ENCODE measurements at places on chromosomes 7 and 10.

- DNase-seq: no peak
Observed at GRCh38 chr10:131116216-131116990, 195.1 kb downstream of the TCERG1L start.

GRCh38 chr10:97132273-97132672 lies 53.5 kb downstream of the SLIT1 start:
- DNase-seq: no peak

- DNase-seq: no peak
Observed at GRCh38 chr10:62073429-62073828, 171.9 kb downstream of the ARID5B start.

GRCh38 chr7:157845203-157845835 lies 508.5 kb downstream of the DNAJB6 start:
- DNase-seq: no peak

- DNase-seq: no peak
Observed at GRCh38 chr7:90752051-90752450, 155.9 kb downstream of the CDK14 start.

- DNase-seq: no peak
Observed at GRCh38 chr10:97650726-97651125, 10.3 kb downstream of the PI4K2A start.

DNA sequence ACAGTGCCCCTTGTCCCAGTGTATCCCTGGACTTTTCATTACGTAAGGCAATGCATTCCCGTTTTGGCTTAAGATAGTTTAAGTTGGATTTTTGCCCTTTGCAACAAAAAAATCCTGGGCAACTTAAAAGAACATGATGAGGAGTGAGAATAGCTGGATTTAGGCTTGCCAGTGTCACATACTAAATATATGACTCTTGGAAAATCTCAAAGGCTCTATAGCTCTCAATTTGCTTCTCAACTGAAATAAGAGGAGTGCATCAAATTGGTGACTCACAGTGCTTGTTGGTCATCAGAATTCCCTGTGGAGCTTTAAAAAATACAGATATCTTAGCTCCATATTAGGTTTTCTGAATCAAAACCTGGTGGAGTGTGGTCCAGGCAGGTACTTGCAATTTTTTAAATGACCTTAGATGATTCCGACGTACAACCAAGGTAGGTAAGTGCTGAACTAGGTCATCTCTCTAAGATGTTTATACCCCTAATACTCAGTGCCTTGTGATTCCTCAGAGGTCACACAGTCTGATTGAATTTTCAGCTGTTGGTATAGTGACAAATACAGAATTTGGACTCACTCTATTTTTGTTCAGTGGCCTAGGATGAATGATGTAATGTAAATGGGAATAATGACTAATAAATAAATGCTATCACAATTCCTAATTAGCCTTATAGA lies 33.9 kb upstream of the ORC5 start:
- no peak for DNase-seq

DNA sequence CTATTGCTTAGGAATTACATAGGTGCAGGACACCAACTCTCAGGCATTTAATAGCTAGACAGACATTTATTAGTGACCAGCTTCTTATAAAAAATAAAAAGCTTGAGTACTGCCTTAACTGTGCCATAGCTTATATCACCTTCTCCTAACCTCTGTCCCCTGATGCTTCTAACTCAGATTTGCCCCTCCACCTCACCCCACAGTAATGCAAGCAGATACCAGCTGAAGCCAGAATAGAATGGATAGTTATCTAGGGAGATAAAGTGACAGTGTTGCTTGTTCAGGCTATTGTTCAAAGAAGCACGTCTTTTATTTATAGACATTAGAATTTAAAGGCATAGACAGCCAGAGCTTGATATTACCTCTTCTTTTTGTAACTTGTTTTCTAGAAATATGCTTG lies 99.6 kb upstream of the GLCCI1 start:
- DNase-seq: no peak

DNA sequence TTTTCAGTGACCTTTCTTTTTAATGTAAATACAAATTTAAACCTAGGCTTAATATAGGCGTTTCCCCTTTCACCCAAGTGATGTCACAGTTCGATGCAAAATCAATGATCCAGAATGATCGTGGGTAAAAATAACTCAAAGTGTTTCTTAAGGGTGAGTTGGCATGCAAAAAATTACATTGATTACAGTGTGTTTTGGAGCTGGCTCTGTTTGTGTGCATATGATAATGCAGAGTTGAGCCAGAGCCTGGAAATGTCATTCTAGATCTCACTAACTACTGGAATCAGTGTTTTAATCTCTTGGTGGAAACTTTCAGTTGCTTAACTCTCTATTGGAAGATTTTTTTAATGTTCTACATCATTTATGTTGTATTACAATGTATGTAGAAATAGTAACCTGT lies 72.5 kb upstream of the MXI1 start:
- DNase-seq: no peak

DNA sequence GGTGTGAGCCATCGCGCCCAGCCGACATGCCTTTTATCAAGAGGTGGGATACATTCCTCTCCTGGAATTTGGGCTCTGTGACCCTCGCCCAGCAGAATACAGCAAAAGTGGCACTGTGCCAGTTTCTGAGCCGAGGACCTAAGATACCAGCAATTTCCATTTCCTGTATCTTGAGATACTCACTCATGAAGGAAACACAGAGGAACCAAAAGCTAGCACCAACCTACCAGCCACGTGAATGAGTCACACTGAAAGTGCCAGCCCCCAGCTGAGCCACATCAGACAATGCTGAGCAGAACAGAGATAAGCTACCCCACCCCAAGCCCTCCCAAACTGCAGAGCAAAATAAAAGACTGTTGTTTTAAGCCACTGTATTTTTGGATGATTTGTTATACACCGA lies 56.3 kb downstream of the CACUL1 start:
- DNase-seq: peak; percentile 55

DNA sequence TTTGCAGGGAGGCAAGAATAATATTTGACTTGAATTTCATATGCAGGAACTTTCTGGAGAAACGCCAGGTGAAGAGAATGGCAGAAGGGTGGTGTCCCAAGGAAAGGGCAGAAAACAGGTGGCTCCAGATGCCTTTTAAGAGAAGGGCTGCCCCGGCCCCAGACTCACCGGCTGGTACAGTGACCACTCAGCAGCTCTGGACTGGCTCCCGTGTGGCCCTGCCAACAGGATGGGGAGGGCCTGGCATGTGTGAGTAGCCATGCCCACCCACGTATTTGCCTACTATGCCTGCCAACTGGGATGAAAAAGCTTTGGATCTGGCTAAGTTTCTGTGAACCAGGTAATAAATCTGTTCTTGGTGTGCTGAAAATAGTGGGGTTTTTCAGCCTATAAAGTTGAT lies 159.5 kb downstream of the PRKAG2 start:
- no peak for DNase-seq

GRCh38 chr10:122492006-122492405 lies 30.7 kb downstream of the HTRA1 start:
- DNase-seq: no peak

GRCh38 chr7:71739520-71740173 lies 607.7 kb downstream of the GALNT17 start:
- no peak for DNase-seq

GRCh38 chr7:46606761-46607160 lies 685.7 kb upstream of the IGFBP3 start:
- DNase-seq: no peak

DNA sequence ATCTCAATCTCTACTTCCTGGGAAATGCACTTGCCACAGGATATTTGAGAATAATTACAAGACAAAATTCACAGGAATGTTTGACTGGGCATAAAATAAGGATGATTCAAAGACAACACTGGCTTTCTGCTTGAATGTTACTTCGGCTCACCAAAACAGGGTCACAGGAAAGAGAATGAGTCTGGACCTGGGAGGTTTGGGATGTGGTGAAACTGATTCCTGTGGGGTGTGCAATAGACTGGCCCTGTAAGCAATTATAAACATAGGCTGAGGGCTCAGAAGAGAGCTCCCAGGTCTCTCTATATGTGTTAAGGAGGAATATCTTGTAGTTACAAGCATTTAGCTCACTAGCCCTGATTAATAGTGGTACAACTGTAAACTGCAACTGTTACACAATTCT lies 613.9 kb upstream of the CELF2 start:
- no peak for DNase-seq

- DNase-seq: no peak
Observed at GRCh38 chr7:30904561-30904960, 7.1 kb upstream of the AQP1 start.

- DNase-seq: no peak
Observed at GRCh38 chr10:42744134-42744701, 38.4 kb upstream of the BMS1 start.

DNA sequence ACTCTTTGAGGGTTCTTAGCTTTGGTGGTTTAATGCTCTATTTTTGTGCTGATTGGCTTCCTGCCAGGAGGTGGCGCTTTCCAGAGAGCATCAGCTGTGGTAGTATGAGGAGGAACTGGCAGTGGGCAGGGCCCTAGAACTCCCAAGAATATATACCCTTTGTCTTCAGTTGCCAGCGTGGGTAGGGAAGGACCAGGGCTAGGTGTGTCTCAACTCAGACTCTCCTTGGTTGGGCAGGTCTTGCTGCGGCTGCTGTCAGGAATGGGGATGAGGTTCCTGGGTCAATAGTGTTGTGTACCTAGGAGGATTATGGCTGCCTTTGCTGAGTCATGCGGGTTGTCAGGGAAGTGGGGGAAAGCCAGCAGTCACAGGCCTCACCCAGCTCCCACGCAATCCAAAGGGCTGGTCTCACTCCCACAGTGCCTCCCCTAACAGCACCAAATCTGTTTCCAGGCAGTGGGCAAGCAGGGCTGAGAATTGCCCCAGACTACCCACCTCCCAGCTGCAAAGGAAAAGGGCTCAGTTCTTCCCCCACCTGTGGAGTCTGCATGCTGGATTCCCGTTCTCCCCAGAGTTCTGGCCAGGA lies 191.5 kb downstream of the PHTF2 start:
- DNase-seq: no peak

DNA sequence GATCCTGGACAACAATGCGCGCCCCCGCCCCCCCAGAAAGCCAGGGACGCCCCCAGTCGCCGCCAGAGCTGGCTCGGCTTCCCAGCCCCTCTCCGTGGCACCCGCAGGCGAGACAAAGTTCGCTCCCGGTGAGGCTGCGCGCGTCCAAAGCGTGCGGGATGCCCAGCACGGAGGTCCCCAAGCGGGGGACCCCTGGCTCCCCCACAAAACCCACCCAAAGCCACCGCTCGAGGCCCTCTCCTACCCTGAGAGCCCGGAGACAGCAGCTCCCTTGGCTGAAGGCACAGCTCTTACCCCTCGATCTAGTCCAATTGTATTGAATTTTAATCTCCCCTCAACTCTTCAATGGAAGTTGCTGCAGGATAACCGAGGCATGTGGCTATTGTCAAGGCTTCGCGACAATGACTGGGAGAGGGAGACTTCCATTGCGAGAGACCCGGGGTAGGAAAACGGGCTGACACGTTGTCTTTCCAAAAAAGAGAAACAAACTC lies 305.3 kb downstream of the PRPF18 start:
- no peak for DNase-seq

DNA sequence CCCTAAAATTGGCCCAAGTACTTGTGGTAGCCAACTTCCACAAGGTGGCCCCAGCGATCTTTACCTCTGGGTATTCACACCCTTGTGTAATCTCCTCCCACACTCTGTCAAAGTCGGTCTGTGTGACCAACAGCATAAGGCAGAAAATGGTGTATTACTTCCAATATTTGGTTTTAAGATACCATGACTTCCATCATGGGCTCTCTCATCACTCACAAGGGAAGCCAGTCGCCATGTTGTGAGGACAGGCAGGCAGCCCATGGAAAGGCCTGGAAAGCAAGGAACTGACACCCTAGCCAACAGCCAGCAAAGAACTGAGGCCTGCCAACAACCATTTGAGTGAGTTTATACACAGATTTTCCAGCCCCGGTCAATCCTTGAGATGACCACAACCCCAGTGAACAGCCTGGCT lies 91.0 kb upstream of the KMT2E start:
- peak; percentile 45 for DNase-seq

- DNase-seq: no peak
Observed at GRCh38 chr7:49563693-49564378, 209.6 kb upstream of the VWC2 start.

DNA sequence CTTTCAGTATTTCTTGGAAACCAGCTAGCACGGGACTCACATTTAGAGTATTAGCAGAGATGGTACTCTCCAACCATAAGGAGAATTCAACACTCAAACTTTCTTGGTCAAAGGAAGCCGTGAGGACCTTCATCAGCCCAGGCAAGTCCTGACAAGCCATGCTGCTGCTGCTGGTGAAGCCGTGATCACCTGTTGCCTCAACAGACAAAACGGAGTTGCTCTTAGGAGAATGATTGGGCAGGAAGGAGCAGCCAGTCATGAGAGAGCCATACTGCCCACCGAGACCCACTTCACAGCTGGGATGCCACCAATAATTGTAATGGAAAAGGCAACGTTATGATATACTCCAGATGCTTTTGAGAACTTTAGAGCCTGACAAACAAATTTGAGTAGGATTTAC lies 60.8 kb upstream of the PLPP4 start:
- DNase-seq: no peak

GRCh38 chr10:78931321-78932053 lies 137.3 kb upstream of the ZMIZ1 start:
- no peak for DNase-seq

DNA sequence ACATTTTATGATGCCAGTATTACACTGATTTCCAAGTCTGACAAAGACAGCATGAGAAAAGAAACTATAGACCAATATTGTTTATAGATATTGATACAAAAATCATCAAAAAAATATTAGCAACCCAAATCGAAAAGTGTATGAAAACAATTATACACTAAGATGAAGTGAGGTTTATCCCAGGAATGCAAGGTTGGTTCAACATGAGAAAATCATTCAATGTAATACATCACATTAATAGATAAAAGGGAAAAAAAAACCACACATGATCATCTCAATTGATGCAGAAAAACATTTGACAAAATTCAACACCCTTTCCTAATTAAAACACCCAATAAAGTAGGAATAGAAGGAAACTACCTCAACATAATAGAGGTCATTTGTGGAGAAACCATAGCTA lies 153.9 kb downstream of the DNAJC1 start:
- no peak for DNase-seq

GRCh38 chr10:20988357-20988983 lies 91.4 kb upstream of the NEBL start:
- no peak for DNase-seq

GRCh38 chr10:69073736-69074364 lies 14.1 kb upstream of the SRGN start:
- DNase-seq: no peak

GRCh38 chr7:142542105-142542504 lies 207.2 kb upstream of the PRSS1 start:
- no peak for DNase-seq

DNA sequence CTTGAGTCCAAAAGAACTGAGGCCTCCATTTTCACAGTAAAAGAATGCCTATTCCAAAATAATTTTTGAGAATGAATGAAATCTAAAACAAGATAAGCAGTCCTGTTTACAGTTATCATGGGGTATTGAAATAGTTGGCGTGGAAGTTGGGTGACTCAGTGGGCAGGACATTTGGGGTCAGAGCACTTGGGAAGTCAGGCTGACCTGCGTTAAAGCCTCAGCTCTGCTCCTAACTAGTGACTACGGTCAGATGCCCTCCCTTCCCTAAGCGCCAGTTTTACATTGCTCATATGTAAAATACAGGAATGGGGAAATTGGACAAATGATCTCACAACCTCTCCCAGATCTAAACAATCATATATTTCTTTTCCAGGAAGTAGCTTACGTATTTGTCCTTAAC lies 2.3 kb upstream of the PAPSS2 start:
- no peak for DNase-seq

All from activated CD4-positive, CD25-positive, alpha-beta regulatory T cell (primary cell).